T-helper 1 cell (primary cell): ENCODE measurements at places on chromosomes 1 and 21.

GRCh38 chr1:178898401-178898800, 27.5 kb upstream of the ANGPTL1 start:
- no peak for DNase-seq

- no peak for DNase-seq
These were observed 61.6 kb upstream of the TENT5B start for GRCh38 chr1:27074175-27074780.

DNA sequence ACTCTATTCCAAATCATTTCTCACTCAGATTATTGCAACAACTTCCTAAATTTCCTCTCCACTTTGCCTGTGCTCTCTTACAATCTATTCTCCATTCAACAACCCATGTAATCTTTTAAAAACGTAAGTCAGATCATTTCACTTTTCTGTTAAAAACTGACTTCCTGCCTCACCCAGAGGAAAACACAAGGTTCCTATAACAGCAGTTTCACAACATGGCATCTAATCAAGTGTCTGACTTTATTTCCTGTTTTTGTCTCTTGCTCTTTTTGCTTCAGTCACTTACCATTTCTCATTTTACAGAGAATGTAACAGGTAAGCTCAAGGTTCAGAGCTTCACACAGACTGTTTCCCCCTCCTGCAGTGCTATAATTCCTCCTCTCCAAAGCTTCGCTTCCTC, 560.7 kb downstream of the LRRIQ3 start:
- DNase-seq, result no peak

DNA sequence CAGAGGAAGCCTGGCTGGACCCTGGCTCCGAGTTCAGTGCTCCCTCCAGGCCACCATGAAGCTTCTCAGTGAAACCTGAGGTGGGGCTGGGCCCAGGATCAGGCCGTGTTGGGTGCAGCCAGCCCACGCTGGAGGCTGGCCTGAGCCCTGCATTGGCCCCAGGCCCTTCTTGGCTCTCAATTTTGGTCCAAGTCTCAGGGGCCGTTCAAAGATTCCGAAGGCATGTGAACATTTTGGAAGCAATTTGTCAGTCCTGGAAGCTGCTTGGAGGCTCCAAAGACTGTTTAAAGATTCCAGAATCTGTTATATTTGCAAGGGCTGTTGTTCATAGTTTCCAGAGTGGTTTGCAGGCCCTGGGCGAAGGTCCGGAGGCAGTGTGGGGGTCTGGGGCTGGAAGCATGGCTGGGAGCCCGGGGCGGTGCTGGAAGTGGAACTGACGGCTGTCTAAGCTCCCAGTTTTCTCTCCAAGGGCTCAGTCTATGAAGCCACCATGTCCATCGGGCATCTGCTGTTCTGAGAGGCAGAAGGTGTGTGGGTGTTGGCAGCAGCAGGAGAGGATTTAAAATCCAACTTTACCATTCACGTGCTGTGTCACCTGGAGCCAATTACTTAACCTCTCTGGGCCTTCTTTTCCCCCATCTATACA, 104.9 kb downstream of the EPHB2 start:
- DNase-seq, result no peak

DNA sequence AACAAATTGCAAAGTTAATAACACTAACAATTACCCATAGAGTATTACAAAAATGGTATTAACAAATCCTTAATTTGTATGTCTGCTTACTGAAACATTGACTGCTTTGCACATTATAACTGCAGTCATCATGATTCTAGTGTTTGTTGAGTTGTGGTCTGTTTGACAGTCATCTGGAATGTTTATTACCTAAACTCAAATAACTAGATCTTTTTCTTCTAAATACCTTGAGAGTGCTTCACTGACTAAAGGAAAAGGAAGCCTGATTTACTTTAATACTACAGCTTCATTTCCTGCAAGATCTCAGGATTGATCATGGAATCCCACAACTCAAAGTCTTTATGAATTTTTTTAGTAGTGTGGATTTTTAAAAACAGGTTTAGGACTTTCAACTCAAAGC, 70.0 kb downstream of the HMCN1 start:
- DNase-seq, result no peak

DNA sequence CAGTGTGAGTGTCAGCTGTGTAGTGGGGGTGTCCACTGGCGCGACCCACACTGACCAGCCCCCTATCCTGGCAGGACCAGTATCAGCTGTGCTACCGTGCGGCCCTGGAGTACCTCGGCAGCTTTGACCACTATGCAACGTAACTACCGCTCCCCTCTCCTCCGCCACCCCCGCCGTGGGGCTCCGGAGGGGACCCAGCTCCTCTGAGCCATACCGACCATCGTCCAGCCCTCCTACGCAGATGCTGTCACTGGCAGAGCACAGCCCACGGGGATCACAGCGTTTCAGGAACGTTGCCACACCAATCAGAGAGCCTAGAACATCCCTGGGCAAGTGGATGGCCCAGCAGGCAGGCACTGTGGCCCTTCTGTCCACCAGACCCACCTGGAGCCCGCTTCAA, 28.1 kb upstream of the KDM4A start:
- no peak for DNase-seq

DNA sequence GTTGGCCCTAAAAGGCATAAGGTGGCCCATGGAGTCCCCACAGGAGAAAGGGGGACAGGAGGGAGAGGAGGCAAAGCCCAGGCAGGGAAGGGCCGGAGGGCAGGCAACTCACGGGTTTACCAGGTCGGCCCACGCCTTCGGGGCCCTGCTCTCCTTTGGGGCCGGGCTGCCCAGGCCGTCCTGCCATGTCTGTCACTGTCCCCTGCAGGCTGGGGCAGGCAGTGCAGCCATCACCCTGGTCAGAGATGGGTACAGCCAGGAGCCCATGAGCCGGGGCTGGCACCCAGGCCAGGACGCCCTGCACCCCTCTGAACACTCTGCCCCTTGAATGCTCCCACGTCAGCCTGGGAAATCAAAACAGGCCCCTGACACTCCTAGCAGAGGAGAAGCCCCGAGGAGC, 19.8 kb downstream of the COL16A1 start:
- no peak for DNase-seq

GRCh38 chr1:32125313-32125712, 17.5 kb downstream of the KPNA6 start:
- DNase-seq, result no peak

- DNase-seq, result no peak
These were observed 25.0 kb upstream of the ZNF436 start for GRCh38 chr1:23394684-23395083.

GRCh38 chr1:117793413-117793812, 136.0 kb downstream of the GDAP2 start:
- DNase-seq, result no peak
